Fibroblast of upper back skin (primary cell): ENCODE measurements at places on chromosomes 11 and 22.
A peak's percentile ranks its signal among the peaks of the same experiment; 100 is the strongest.

GRCh38 chr11:127028648-127029047, 28.1 kb upstream of the KIRREL3 start:
- no peak for DNase-seq

DNA sequence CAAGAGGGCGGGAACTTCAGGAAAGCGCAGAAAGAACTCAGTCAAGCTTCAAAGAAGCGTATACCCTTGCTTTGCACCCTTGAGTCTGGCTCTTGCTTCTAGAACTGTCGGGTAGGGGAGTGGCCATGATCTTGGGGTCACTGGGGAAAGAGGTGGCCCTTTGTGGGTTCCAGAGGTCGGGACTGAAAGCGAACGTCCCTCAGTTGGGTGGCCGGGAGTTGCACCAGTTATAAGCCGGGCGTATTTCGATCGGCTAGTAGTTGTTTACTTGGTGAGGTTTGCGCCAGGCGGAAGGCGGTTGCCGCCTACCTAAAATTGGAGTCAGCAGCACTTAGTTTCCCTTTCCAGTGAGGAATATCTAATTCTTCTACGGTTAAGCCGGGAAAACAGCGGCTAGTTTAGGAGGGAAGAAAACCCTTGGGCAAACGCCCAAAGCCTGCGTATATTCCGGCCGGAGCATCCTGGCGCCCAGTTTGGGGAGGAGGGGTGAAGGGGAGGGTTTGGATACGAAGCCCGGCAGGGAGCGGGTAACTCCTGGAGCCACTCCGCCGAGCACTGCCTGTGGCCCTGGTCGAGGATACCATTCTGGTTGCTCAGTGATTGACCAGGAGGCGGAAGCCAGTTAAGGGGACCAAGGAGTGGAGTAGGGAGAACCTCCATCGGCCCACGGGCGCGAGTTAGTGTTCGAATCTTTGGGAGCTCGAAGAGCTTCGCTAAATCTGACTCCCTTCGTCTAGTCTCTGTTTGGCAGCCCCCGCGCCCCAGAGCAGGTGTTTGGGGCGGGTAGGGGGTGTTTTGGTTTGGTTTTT, 807 bp upstream of the WT1 start:
- DNase-seq, result no peak

DNA sequence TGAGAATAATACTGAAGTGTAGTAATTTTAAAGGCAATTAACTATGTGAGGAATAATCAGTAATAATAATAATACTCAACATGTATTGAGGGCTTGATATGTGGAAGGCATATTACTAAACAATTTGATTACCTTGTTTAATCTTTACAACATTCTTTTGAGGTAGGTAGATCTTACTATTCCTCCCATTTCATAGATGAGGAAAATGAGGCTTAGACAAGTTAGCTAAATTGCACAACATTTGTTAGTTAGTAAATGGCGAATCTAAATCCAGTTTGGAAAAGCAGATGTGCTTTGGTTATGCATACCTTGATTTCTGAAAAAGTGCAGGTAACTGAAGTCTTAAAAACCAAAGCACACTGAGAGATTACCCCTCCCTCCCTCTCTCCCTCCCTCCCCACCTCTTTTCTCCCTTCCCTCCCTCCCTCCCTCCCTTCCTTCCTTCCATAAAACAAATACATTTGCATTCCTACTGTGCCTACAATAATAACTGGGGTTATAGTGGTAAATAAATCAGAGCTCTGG, 93.1 kb upstream of the MTMR2 start:
- no peak for DNase-seq

GRCh38 chr11:82979824-82980223, 78.3 kb downstream of the DDIAS start:
- no peak for DNase-seq

DNA sequence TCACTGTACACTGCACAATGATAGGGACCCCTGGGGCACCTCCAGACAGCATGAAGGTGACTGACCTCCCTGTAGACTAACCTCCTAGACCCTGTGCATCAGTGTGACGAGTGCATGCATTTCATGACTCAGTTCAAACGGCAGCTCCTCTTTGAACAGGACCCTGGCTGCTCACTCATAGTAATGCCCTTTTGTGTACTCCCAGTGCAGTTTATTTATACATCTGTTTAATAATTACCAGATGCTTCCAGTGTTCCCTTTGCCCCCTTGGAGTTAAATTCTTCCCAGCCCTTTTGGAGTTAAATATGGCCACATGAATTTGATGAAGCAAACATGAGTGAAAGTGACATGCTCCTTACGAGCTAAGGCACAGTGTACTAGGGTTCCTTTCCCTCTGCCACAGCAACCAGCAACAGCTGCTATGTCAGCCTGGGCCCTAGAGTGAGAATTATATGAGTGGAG, 72.4 kb downstream of the PANX1 start:
- peak; percentile 78 for DNase-seq

DNA sequence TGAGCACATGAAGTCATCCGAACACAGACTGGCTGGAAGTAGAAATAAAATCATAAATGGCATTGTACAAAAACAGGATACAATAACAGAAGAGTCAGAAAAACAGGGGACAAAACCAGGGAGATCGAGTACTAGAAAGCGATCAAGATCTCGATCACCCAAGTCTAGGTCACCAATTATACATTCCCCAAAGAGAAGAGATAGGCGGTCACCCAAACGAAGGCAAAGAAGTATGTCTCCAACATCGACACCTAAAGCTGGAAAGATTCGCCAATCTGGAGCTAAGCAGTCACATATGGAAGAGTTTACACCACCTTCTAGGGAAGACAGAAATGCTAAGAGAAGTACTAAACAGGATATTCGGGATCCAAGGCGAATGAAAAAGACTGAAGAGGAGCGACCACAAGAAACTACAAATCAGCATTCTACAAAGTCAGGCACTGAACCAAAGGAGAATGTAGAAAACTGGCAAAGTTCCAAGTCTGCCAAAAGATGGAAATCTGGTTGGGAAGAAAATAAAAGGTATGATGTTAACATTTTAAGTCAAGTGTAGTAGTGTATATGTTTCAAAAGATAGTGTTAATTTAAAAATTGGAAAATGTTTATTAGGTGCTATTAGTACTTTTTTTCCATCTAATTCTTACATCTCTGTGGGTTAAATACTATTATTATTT, 9.4 kb downstream of the PCF11 start:
- DNase-seq, result no peak
